ENCODE measurements at places on chromosomes 13 and 19.

- DNase-seq: no peak
Observed at GRCh38 chr19:17988161-17988560, 19.8 kb upstream of the ARRDC2 start.

GRCh38 chr19:7975037-7975436 is 30.4 kb downstream of the ELAVL1 start:
- no peak for DNase-seq

DNA sequence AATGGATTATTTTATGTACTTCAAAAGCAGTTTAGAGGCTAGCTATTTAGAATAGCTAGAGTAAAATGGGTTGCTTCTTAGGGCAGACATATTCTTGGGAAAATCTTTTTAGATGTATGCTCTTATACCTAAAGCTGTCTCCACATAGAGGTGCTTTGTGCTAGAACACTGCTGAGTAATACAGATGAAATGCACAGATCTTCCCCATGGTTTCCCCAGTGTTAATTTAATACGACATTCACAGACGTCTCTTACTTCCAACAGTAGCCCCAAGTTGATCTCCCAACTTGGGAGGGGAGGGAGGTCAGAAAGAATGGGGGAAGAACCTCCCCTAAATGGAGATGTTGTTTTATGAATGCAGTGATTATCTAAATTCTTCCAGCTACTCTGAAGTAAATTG is 16.9 kb downstream of the NALCN start:
- DNase-seq: peak; percentile 67

DNA sequence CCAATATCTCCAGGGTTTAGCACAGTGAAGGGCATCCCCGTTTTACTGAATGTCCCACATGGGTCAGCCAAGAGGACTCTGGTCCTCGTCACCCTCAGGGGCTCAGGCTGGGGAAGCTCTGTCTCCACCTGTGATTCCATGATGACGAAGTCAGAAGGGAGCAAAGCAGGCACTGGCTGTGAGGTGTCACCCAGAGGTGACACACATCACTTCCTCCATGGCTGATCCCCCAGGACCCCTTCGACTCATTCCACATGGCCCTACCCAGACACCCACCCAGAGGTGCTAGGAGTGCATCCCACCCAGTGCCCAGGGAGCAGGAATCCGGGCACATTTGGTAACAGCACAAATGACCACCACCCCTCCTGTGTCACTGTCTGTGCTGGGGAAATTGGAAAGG is 145.2 kb upstream of the VSTM2B start:
- no peak for DNase-seq

DNA sequence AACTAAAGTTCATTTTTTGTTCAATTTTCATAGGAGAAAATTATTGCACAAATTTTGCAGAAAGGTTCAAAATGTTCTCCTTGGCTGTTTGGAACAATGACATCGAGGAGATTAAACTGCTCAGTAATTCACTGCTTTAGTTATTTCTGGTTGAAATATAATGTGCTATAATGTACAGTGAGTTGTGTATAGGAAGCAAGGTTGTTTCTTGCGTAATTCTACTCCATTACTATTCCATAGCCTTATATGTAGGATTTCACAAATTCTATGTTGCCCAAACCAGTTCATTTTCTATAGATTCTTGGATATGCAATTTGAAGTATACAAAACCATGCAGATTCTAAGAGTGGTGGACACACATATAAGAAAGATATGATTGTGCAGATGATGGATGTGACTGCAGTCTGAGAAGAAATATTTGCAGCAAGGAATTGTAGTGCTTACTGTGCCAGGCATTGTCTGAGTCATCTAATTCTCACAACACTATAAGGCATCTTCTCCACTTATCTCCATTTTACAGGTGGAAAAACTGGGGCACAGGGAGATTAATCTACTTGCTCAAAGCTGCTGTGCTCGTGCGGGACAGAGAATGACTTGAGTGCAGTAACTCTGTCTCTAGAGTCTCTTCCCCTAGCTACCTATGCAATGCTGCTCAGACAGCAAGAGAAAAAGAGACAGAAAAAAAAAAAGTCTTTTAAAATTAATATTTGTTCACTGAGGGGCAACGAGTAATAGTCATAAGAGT is 515.5 kb downstream of the MYO16 start:
- peak; percentile 16 for DNase-seq

- no peak for DNase-seq
Observed at GRCh38 chr19:55622242-55622969, 2.0 kb downstream of the ZNF784 start.

DNA sequence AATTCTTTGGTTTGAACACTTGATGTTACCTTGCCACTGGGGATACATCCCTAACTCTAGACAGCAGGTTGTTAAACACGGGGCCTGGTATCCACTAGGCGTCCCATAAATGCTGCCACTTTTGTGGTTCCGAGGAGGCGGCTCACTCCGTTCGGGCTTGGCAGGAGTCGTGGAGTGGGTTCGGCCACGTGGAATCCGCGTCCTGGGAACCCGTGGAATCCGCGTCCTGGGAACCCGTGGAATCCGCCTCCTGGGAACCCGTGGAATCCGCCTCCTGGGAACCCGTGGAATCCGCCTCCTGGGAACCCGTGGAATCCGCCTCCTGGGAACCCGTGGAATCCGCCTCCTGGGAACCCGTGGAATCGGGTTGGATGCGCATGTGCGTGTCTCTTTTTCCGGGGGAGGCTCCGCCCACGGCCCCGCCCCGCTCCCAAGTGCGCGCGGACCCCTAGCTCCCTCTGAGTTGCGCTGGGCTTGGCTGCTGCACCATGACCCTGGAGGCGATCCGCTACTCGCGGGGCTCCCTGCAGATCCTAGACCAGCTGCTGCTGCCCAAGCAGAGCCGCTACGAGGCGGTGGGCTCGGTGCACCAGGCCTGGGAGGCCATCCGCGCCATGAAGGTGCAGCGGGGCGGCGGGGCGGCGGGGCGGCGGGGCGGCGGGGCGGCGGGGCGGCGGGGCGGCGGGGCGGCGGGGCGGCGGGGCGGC is at the start of gene MRI1:
TSS of gene MRI1 (plus strand) at position 422 of the 707 bp plus-strand sequence. CDS start at position 489, 67 bp downstream.
- peak; percentile 82 for DNase-seq

DNA sequence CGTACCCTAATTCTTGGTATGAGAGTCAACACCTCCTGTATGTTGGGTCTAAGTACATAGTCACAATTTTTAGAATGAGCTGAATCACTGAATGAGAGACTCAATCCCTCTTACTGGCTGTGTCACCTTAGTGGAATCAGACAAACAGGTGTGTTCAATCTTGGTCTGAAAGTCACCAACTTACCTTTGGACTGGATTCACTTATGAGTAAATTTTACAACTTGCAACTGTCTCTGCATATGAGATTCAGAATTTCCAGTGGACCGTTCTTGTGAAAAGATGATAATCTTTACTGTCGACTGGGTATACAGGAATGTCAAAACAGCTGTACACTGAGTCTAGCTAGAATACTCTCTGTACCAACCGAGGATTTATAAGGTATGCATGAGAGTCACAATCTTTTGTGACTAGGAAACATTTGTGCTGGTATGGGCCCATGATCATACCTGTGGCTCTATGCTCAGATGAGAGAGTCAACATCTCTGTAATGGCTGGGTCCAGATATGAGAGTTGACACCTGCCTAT is 5.9 kb upstream of the ZNF91 start:
- no peak for DNase-seq

- no peak for DNase-seq
Observed at GRCh38 chr13:73873940-73874830, 260.0 kb downstream of the KLF12 start.

DNA sequence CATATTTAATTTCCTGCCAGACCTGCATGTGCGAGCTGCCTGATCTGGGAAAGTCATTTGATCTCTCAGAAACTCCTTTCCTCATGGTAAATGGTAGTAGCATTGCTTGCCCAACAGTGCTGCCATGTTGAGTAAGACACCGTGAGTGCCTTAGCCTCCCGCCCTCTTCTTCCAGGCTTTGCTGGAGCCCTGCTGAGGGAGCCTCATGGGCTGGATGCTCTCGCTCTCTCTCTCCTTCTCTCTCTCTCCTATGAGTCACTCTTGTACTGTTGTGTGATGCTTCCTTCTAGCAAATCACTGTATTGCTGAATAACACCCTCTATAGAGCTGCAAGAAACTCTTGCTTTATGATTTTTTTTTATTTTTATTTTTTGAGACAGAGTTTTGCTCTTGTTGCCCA is 365.5 kb downstream of the UQCRFS1 start:
- peak; percentile 54 for DNase-seq

DNA sequence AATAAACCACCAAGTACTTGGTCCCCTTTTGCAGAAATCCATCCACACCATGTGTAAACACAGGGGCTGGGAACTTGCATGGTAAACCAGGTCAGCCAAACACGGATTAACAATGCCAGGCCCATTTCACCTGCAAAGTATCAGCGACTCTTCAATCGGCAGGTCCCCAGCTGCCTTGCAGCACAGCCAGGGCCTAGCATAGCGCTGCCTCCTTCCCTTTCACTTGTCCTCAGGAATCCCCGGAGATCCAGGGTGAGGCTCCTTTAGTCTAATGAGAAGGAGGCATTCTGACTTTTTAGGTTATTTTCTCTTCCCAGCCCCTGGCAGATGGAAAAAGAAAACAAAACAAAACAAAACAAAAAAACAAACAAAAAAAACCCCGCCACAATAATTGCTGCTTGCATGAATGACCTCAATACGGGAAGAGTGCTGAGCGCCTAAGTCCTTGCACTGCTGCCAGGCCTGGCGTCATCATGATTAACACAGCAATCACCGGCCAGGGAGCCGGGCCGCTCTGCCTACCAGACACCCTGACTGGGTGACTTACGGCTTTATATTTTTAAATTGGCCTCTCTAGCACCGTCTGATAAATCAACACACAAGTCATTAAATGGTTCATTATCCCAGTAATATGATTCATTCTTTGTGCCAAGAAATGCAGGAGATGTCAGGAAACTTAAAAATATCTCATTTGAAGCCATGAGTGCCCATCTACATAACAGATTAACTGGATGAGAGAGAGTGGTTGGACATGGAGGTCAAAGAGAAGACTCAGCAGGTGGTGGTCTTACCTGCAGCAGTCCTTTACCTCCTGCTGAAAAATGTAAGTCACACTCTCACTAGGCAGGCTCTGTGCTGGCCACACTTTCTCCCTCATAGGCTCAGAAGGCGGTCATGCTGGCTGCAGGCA is 692.7 kb downstream of the UQCRFS1 start:
- DNase-seq: peak; percentile 9

DNA sequence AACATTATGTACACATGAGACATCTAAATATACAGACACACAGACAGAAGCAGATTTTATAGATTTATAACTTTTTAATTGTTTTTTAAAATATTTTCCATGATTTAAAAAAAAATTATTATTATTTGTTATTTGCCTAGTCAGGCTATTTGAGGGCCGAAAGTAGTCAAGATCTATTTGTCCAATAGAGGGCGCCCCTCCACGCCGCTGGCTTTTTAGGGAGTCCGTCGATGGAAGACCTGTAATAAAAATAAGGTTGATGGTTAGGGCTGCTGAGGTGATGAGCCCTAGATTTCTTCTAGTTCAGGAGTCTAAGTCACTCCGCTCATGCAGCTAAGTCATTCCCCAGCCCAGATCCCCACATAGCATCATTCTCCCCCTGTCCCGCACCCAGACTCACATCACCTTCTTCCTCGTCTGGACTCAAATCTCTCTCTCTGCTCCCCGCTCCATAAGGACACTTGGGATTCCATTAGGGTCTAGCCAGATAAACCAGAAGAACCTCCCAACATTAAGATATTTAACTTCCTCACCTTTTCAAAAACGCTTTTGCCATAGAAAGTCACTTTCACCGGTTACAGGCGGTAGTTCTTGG is 33.9 kb upstream of the CEACAM21 start:
- peak; percentile 58 for DNase-seq

DNA sequence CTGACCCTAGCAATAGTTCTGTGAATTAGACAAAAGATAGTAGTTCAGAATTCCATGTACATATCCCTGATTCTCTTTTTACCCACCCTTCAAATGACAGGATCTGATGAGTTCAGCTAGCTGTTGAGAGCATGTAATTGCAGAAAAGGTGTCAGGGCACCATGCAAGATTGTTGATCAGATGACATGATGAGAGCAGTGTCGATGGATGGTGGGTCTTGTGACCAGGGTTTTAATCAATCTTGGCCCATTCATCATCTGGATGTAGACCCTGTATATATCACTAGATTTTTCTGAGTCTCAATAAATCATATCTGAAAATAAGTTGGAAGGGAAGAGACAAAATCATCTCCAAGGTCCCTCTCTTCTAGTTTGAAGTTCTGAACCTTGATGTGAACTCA is 379.0 kb downstream of the OXGR1 start:
- DNase-seq: no peak

- peak; percentile 52 for DNase-seq
Observed at GRCh38 chr19:5293612-5294378, 46.8 kb downstream of the PTPRS start.

GRCh38 chr13:58884353-58885209 is 1253.0 kb downstream of the PCDH17 start:
- no peak for DNase-seq

- peak; percentile 59 for DNase-seq
Observed at GRCh38 chr13:25046985-25047511, 48.9 kb upstream of the PABPC3 start.

GRCh38 chr13:106373304-106373988 is 162.0 kb downstream of the EFNB2 start:
- DNase-seq: peak; percentile 23

- DNase-seq: peak; percentile 58
Observed at GRCh38 chr13:33284916-33285315, 639 bp downstream of the STARD13 start.

DNA sequence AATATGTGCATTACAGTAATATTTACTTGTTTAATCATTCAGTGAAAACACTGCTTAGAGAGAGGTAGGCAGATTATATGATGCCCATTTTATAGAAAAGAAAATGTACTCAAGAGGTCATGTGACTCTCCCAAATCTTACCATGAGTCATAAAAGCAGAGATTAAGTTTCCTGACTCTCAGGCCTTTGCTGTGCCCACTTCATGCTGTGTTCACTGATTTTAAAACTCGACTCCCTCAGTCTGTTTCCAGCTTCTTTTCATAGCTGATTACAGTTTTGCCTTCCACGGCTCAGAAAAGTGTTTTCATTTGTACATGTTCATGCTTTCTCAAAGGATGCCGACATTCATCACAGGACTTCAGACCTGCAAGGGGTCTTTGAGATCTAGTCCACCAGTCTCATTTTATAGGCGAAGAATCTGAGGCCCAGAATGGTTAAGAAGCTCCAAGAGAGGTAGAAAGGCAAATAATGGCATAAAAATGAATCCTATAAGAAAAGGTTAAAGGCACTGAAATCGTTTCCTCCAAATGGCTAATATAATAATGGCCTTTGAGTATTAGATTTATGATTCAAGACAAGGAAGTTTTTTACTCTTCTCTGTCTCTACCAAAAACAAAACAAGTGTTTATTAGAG is 9.0 kb upstream of the IPO5 start:
- peak; percentile 56 for DNase-seq

DNA sequence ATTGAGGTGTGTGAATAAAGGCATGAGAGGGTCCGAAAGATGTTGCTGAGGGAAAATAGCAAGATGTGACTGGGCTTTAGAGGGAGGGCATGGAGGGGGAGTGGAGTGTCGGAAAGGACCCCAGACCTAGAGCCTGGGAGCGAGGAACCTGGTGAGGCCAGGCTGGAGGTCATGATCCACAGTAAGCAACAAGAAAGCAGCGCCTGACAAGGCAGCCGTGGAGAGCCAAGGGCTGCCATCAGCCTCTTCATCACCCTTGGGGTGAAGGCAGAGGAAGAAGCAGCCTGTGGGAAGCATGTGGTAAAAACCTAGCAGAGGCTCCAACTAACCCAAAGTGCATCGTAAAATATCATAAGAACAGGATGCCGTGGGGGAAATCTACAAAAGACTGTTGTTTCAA is 162.8 kb upstream of the SOX1 start:
- DNase-seq: no peak

GRCh38 chr13:30577401-30577852 is 40.3 kb upstream of the USPL1 start:
- DNase-seq: peak; percentile 96

- no peak for DNase-seq
Observed at GRCh38 chr13:107574517-107575210, 640.7 kb downstream of the LIG4 start.

Measured in ELR (cell line).